Sigmoid colon (tissue), 7 donors: ENCODE measurements at places on chromosomes 11 and 22. TPM values are rescaled to one million over a fixed set of nuclear protein-coding genes. Genes with fewer than 3 reads are reported as not detected.

- no peaks in the 10 kb centered on the region for H3K36me3 ChIP-seq
- no peak overlapping the region for H3K4me3 ChIP-seq
- no peak for DNase-seq
These were observed 131.3 kb downstream of the AASDHPPT start for GRCh38 chr11:106208760-106209159.

- no peak overlapping the region for H3K27ac ChIP-seq
- H3K4me3 ChIP-seq = no peak overlapping the region
- peaks cover 9% of the 10 kb centered on the region for H3K27me3 ChIP-seq
- DNase-seq = no peak
These were observed 112.5 kb upstream of the CLPB start for GRCh38 chr11:72546866-72547265.

- H3K4me3 ChIP-seq = no peak overlapping the region
- H3K4me1 ChIP-seq = peaks cover 100% of the 10 kb centered on the region
- peak overlapping the region; percentile 98 for H3K27ac ChIP-seq
- no peak for DNase-seq
- no peaks in the 10 kb centered on the region for H3K36me3 ChIP-seq
- H3K27me3 ChIP-seq = no peaks in the 10 kb centered on the region
These were observed 7.3 kb downstream of the ARRB1 start for GRCh38 chr11:75344186-75344585.

- H3K27ac ChIP-seq = no peak overlapping the region
- H3K4me3 ChIP-seq = no peak overlapping the region
- H3K4me1 ChIP-seq = no peaks in the 10 kb centered on the region
- H3K36me3 ChIP-seq = no peaks in the 10 kb centered on the region
These were observed 6.9 kb upstream of the SREBF2 start for GRCh38 chr22:41826021-41826420.

DNA sequence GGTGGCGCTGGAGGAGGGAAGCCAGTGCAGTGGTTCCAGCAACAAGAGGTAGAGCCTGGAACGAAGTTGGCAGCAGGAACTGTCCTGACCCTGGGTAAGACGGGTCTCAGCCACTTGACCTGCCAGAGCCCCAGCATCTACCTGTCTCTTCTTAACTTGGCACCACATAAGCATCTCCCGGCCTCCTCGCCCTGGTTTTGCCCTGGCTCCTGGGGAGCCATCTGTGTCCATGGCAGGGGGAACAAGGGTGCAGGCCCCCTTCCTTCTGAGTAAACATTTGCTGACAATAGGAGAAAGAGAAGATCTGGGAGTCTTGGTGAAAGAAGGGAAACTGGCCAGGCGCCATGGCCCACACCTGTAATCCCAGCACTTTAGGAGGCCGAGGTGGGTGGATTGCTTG, 12.8 kb downstream of the P2RY2 start:
- no peak overlapping the region for H3K4me3 ChIP-seq
- DNase-seq = peak; percentile 43
- no peak overlapping the region for H3K27ac ChIP-seq
- no peaks in the 10 kb centered on the region for H3K27me3 ChIP-seq
- H3K36me3 ChIP-seq = no peaks in the 10 kb centered on the region

Gene TMEM223
- total RNA-seq = 22.1 TPM

Gene APOL6
- total RNA-seq = 17.1 TPM

Gene LGR4
- 38.7 TPM for total RNA-seq
